ENCODE measurements at places on chromosomes 7 and 10.

DNA sequence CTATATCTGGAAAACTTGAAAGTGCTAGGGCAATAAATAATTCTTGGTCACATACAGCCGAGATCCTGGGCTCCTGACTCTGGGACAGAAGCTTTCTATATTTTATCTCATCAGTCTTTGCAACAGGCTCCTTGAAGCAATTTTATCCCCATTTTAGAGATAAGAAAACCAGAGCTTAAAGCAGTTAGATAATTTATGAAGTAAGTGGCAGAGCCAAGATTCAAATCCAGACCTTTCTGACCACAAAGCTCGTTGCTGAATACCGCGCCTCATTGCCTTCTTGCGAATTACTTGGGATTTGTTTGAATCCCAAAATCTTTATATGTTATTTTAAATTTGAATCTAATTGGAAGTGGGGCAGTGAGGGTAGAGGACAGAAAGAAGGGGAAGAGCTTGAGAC is 106.0 kb downstream of the TCF7L2 start:
- no peak for DNase-seq

- no peak for DNase-seq
Measured at GRCh38 chr10:28172223-28172610, 130.6 kb downstream of the MPP7 start.

- DNase-seq, result no peak
Measured at GRCh38 chr7:157389951-157390730, 53.3 kb downstream of the DNAJB6 start.

- DNase-seq, result peak; percentile 69
Measured at GRCh38 chr7:143882604-143883078, 19.3 kb downstream of the TCAF1 start.

GRCh38 chr10:28496481-28496961 is 36.4 kb upstream of the WAC start:
- no peak for DNase-seq

DNA sequence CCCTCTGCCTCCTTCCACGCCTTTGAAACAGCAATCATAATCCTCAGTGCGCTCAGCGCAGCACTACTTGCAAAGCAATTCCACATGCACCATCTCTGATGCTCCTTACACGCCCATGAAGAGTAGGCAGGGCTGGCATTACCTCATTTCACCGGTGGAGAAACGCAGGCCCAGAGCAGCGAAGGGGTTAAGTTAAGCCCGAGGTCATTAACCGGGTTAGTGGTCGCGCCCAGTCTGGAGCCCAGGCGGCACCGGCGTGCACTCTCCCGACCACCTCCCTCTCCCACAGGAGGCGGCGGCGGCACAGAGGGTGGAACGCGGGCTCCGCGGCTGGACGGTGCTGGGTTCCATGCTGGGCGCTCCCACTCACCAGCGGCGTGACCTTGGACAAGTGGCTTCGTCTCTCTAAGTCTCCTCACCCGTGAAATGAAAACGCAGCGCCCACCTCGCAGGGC is 515 bp downstream of the FASTK start:
- no peak for DNase-seq

DNA sequence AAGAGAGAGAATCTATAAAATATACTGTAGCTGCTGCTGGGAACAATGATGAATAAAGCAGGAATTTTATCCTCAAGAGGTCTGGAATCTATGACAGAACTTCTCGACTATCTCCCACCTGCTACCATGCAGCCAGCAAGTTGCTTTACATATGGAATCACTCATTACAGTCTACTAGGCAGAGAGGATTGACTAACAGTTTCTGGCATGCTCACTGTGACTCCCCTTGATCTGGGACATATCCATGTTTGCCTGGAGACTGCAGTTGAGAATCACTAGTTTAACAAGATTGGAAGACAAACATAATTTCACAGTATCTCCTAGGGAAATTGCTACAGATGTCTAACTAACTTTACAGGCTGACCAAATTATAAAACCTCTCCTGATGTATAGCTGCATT is 13.3 kb downstream of the GPR37 start:
- DNase-seq, result no peak

DNA sequence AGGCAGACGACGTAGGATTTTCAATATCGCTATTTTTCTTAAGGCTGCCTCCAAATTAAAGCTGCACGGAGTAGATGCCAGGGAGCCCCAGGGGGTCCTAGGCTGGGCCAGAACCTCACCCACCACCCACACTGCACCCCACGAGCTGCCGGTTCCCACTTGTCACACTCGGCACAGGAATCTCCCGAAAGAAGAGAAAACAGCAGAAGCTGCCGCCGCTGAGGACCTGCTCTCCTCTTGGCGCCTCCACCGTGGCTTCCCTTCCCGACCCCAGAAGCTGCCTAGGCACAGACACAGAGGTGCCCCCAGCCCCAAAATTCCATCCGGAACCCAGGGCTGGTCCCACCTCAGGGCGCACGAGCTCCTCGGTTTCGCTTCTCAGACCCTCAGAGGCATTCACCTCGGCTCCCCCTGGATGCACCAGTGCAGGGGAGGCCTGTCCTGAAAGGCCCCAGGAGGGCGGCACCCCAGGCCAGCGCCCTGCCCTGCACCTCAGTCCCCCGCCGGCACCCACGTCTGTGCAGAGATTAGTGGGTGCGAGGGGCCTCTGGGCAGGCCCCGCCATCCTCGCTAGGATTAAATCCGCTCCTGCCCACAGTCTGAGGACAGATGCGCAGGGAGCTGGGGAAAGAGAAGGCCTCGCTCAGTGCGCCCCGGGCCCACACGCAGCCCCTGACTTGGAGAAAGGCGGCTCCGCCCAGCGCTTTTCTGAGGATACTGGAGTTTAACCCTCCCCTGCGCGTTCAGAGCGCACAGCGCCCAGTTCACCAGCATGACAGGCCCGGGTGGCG is 99.2 kb downstream of the PTPRN2 start:
- DNase-seq, result no peak

DNA sequence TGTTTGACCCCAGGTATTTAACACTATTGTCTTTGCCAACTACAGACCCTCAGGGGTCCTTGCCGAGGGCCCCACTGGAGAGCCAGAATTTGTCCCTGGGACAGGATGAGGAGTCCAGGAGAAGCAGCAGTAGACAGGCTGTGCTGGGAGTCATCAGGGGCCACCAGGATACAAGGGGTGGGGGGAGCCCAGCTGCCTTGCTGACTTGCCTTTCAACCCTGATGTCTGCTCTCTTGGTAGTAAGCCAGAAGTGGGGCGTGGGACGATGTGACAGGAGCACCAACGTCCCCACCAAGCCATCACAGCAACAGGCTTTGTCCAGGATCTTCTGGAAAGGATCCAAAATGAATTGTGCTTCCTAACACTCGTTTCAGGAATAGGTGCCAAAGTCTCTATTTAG is 62.4 kb upstream of the CDCA7L start:
- DNase-seq, result no peak

DNA sequence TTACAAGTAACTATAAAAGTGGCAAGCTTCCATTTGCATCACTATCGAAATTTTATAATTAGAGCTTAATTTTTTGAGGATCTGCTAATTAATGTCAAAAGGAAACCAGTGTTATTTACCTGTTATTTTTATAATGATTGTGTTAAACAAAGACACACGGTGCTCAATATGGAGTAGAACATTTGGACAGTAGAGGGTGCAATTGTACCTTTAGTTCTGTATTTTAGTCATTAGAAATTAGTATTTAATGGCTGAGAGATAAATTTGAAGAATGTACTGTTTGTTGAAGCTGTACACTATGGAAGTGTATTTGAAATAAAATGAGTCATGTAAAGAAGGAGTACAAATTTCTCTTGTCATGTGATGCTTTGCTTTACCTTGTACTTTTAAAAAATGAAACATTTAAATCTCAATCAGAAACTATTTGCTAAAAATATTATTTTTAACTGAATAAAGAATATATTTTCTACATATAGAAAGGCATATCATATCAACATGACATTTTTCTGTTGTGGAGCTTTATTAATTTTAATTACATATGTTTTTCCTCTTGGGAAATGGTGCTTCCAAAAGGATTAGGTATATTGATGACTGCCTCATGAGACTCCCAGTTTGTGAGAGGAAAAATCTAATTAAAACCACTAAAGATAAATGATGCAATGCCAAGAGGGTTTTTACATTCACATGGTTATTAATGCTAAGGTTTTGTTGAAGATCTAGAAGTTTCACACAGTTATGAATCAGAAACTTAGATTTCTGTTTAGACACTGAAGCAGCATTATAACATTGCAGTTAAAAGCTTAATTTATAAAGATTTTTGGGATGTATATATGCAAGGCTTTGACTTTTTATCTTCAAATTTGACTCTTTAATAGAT is 10.4 kb upstream of the PRKG1 start:
- DNase-seq, result no peak

DNA sequence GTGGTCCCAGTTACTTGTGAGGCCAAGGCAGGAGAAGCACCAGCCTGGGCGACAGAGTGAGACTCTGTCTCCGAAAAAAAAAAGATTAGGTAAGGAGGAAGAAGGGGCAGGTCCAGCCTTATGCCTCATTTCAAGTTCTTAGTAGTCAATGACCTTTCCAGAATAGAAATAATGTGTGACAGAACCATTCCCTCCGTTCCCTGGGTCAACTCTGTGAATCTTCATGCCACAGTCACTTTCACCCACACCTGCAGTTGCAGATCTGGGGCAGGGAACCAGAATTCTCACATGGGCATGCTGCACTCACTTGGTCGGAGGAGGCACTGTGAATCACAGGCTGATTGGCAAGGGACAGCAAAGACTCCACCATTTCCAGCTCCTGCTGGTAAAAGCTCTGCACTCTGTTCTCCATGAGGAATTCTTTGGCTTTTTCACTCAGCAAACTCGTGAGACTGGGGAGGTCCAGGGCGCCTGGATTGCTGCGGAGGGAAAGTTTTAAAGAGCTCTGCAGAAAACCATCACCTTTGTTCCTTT is 20.7 kb downstream of the STN1 start:
- no peak for DNase-seq

- no peak for DNase-seq
Measured at GRCh38 chr10:124349231-124349995, 69.3 kb downstream of the OAT start.

- DNase-seq, result no peak
Measured at GRCh38 chr10:1966712-1967376, 229.5 kb upstream of the ADARB2 start.

DNA sequence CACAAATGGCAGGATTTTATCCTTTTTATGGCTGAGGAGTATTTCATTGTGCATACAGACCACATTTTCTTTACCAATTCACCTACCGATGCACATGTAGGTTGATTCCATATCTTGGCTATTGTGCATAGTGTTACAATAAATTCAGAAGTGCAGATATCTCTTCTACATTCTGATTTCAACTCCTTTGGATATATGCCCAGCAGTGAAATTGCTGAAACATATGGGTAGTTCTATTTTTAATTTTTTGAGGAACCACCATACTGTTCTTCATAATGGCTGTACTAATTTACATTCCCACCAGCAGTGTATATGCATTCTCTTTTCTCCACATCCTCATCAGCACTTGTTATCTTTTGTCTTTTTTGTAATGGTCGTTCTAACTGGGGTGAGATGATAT is 1290.3 kb downstream of the XPNPEP1 start:
- DNase-seq, result no peak

GRCh38 chr10:123945325-123945920 is 53.8 kb upstream of the CPXM2 start:
- DNase-seq, result no peak

GRCh38 chr10:75126277-75126676 is 14.8 kb downstream of the SAMD8 start:
- no peak for DNase-seq

DNA sequence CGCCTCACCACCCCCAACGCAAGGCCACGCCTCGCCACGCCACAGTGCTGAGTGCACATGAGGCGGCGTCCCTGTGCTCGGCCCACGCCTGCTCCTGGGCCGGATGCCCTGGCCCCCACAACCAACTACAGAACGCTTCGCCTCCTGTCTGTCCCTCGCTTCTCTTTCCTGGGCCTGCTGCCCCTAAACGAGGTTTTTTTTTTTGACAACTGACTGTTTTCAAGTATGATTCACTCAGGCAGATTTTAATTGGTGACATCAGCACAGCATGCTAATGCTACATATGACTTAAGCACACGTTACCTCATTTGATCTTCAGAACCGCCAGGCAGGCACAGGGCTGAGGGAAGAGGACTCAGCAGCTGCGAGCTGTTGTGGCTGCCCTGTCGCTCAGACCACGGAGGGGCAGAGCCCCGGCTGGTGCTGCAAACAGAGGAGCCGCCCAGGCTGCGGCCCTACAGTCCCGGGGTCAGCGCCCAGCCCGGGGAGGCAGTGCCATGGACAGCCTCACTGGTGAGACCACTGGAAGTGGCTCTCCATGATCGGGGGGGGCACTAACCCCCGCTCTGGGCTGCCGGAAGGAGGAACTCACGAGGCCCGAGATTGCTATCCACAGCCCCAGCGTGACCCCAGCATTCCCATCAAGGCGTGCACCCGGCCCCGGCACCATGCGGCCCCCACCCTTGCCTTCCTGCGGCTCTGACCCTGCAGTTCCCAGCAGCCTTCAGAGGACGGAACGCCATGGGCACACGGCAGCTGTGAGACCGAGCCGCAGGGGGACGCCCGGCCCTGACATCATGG is 212.8 kb downstream of the MAD1L1 start:
- no peak for DNase-seq

- no peak for DNase-seq
Measured at GRCh38 chr10:124999433-125000365, 57.8 kb downstream of the ZRANB1 start.

DNA sequence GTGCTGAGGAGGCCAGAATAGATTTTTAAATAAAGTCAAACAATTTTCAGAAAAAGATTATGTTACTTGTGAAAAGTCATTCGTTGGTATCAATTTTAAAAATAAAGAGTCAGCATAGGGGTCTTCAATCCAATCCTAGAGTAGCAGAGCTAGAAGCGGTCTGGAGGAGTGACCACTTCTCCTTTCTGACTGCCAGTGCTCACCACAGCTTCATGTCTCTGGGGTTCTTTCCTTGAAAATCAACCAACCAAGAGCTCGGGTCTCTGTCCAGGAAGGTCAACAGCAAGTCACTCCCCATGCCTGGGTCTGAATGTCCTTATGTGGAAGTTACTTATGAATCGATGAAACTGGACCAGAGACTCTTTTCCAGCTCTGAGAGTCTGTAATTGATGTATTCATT is 14.3 kb downstream of the PTPRN2 start:
- no peak for DNase-seq

DNA sequence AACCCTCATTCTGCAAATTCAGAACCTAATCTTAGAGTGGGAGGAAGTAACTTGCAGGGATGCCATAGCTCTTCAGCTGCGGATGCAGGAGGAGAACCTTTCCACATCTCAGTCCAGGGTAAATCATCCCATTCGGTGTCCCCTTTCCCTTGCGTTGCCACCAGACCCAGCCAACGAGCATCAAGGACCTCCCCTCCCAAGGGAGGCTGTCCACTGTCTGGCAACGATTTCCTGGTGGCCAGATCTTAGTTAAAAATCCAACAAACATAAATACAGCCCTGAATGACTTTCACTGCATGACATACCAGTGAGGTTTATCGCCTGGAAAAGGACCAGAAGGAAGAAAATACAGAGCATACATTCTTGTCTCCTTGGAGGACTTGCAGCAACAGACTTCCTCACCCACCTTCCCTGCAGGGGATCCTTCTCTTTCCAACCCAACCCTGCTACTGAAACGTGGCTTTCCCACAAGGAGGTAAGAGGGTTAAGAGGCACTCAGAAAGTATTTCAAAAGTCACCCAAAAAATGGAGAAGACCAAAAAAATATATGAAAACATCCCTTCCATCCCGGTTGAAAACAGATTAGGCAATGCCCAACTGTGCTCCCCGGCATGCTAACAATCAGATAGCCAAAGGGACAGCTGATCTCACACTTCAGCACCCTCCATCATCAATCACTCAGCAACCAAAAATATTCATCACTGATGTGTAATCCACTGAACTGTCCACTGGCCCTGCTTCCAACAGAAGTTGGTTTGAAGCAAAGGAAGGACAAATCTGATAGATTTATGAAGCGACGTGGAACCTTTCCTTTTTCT is 206.6 kb downstream of the TNS3 start:
- no peak for DNase-seq

GRCh38 chr7:1667566-1668395 is 2.3 kb upstream of the ELFN1 start:
- peak; percentile 12 for DNase-seq

Measured in progenitor cell of endocrine pancreas (in vitro differentiated cells).